ENCODE measurements at places on chromosomes 12 and 14.

- peak; percentile 88 for DNase-seq
Measured at GRCh38 chr12:51814311-51815088, 34.0 kb downstream of the FIGNL2 start.

DNA sequence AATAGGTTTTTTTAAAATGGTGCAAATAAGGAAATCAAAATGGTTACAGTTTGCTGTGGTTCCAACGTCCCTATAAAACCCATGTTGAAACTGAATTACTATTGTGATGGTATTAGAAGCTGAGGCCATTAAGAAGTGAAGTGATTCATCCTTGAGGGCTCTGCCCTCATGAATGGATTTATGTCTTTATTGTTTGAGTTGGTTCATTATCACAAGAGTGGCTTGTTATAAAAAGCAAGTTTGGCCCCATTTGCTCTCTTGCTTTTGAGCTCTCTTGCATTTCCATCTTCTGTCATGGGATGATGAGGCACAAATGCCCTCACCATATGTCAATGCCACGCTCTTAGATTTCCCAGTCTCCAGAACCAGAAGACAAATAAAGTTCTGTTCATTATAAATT is 62.3 kb downstream of the PRKD1 start:
- DNase-seq, result no peak

DNA sequence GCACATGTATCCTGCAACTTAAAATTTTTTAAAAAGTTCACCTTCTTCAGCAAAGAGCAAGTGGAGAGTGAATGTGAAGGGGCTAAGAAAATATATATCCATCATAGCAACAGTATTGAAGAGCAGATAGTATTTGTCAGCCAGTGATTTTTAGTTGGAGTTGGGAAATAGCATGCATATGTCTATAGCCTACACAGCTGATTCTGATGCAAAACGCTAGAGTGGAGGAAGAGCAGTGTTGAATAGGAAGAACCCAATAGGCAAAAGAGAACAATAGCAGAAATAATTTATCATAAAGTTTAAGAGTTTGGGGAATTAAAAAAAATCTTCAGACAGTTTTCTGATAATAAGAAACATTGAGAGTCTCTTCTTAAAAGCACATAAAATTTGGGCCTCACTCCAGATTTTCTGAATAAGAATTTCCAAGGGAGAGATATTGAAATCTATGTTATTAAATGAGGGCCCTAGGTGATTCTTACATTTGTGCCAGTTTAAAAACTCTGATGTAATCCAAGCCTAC is 12.0 kb downstream of the PDE6H start:
- no peak for DNase-seq

- no peak for DNase-seq
Measured at GRCh38 chr12:59895166-59895775, 299.4 kb downstream of the SLC16A7 start.

DNA sequence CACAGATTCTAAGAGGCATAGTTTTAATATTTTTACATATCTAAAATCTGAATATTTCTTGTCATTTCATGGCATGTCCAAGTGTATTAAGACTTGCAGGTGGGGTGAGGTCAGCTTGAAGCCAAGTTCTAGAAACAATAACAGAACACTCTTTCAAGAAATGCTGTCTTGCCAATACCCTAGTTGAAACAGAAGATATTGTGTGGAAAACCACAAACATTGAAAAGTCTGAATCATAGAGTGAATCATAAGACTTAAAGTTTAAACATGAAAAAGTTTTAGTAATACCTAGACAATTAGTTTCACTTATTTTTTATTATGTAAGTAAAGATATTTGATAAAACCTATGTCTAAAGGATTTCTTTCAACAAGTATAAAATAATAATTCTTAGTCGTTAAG is 191.5 kb upstream of the CAND1 start:
- DNase-seq, result no peak

DNA sequence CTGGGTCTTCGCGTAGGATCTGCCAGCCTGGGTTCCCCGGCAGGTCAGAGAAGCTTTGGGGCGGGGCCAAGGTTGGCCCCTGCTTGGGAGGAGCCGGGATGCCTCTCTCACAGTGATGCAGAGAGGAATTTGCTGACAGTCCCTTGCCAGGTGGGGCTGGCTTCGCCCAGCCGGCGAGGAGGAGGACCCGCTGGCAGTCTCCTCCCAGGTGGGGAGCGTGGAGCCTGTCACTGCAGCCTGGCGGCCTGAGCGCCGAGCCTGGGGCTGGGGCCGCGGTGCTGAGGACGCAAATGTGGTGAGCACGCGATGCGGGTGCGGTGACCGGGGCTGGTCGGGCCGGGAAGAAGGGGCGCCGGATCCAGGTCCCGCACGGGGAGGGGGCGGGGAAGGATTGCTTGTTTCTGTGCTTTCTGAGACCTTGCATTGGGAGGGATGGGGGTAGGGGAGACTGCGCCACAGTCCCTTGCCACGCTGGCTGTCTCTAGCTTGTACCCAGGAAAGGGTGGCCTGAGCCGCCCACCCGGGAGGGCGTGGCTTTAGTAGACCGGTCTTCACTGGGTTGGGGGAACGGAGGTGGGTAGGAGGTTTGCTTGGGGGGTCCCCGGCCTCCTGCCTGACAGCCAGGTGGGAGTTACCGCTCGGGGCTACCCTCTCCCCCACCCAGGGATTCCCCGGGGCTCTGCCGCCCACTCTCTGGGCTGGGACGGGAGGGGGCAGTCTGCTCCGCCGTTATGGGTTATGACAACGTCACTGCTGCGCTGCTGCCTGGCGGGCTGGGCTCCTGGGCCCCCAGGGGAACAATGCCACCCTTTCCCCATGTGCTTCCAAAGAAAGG is at the start of gene TMEM63C:
TMEM63C (plus strand) TSS at position 196 of the 835 bp plus-strand sequence. CDS start 37,016 bp downstream, outside the sequence.
- DNase-seq, result peak; percentile 97

- DNase-seq, result no peak
Measured at GRCh38 chr14:104138718-104139459, 502 bp downstream of the KIF26A start.

DNA sequence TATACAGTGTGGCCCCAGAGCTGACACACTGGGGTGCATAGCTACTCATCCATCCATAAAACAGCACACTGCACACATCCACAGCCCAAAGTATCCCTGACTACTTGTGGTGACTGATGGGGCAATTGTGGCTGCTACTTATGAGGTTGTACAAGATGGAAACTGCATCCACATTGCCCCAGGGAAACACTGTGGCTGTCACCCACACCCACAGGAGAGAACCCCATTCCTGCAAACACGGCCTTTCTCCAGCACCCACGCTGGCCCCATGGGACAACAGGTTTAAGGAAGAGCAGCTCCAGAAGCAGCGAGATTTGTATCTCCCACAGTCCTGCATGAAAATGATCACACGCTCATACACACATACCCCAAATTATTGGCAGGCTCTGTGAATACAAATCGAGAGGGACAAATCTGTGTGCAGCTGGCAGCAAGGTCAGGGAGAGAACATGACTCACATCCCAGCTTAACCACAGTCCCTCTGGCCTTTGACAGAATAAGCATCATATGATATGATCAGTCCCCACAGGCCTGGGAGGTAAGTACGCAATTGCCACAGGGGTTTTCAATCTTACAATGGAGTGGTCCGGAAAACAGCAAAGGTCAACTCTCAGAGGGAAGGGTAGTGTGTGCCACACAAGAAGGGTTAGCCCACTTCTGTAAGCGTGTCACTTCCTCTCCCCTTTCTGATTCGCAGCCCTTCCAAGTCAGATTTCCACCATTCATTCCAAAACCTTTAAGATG is 61.9 kb downstream of the ESR2 start:
- peak; percentile 42 for DNase-seq

DNA sequence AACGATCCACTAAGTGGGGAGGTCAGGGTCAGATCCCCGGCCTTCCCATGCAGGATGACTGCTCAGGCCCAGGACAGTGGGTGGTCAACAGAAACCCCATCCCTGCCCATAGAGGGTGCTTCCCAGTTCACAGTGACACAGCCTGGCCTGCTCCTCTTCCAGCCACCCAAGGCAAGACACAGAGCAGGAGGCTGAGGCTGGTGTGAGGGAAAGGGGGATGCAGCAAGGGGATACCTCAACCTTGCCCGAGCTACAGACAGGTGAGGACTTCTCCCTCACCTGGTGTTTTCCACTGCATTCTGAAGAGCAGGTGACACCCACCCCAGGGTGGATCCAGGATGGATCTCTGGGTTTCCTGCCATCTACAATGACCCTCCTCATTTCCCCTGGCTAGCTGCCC is 106.7 kb downstream of the KIF26A start:
- DNase-seq, result no peak

DNA sequence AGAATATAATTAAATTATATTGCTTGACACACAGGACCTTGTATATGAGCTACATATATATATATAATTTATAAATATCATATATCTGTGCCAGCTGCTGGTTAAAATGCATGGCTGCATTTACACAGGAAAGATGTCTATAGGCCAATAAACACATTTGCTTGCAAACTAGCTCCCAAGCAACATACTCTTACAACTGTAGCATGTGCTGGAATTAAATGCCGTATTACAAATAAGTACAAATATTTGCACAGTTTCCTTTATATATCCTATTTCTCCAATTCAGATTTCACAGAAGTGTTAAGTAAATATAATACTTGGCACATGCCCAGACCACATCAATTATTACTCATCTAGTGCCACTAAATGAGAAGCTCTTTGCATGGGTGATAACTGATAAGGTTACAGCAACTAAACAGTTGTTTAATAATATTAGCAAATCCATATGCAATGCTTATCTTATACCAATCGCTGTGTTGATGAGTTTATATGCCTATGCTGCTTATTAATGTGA is 66.7 kb upstream of the E2F7 start:
- no peak for DNase-seq

DNA sequence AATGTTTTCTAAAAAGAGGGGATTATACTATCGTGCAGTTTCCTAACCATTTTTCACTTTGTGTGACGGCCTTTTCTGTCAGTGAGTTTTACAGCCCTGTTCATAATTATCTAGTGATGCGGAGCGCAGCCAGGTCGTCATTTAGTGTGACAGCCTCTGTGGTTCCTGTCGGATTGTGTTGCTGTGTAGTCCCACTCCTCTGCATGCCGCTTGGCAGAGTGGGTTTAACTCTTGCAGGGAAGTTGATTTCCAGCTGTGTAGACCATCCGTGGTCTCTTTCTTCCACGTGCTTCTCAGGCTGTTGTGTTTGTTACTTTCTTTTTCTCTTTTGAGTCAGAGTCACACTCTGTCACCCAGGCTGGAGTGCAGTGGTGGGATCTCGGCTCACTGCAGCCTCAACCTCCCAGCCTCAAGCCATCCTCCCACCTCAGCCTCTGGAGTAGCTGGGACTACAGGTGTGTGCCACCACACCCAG is 8.6 kb downstream of the RAN start:
- no peak for DNase-seq

- DNase-seq, result peak; percentile 40
Measured at GRCh38 chr14:68655021-68655831, 137.6 kb downstream of the ZFP36L1 start.

DNA sequence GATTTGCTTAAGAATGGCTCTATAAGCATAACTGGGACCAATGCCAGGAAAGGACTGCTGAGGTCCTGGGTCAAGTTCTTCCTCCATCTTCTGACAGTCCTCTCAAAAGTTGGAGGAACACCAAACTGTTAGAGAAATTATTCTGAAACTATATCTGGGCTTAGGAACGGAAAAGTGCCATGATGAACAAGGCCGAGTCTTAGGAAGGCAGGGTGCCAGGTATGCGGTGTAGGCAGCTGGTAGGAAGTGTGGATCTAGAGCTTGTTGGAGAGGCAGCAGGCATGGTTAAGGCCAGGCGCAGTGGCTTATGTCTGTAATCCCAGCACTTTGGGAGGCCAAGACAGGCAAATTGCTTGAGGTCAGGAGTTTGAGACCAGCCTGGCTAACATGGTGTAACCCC is 7.7 kb downstream of the GNPTAB start:
- DNase-seq, result no peak

DNA sequence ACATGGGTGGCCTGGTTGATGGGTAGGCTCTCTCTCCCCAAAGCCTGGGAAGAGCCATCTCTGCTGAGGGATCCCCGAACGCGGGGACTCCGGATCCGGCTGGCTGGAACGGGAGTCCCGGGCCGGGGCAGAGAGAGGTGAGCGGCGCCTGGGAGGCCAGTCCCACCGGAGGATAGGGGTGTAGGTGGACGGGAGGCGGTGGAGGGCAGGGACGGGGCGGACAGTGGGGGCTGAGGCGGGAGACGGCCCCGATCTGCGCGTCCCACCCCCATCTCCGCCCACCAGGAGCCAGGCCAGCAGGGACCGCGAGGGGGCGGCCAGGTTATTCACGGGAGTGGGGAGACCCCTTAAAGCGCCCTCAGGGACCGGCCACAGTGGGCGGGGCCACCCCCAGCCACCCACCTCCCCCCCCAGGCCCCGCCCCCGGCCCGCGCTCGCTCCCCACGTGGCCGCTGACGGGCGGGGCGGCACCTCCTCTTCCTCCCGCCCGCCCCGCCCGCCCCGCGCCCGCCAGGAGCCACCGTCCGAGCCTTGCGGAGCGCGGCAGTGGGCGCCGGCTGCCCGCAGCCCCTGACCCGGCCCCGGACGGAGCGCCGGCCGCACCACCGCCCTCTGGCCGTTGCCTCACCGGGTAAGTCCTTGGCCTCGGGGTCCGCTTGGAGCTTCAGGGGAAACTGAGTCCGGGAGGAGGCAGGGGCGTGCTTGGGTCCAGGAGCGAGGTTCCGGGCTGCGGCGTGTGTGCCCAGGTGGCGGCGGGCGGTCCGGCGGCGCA is at the start of gene INF2:
INF2 (plus strand) TSS at position 510 of the 772 bp plus-strand sequence. CDS start 11,748 bp downstream, outside the sequence.
- peak; percentile 75 for DNase-seq

DNA sequence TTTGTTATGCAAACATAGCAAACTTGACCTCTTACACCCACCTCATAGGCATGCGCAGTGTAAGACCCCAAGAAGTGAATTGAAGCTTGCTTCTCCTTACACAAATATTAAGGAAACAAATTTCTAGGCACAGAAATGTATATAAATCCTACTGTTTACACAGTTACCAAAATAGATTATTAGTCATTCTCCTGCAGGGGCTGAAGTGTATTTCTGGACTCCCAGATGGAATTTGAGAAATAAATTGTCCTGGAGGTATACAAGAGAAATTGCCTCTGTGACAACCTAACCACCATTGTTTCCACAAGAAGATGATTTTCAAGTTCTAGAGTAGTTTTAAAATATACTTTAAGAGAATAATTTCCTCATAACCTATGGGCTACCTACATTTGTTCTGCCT is 656.0 kb upstream of the MDGA2 start:
- DNase-seq, result no peak

DNA sequence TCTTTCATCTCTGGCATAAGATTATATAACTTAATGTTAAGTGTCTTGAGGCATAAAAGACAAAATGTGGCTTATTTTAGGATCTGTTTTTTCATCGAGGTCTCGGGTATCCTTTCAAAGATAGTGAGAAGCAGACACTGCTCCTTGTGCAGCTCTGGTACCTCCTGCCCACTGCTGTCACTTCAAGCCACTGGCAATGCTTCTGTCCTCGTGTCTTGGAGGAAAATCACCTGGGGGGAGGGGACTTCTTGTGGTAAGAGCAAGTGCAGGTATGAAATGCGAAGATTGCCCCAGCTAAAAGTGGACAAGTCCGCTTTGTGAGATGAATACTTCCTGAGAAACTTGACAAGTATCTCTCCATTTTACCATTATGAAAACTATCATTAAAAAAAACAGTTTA is 37.8 kb upstream of the DYNC1H1 start:
- DNase-seq, result no peak

- peak; percentile 59 for DNase-seq
Measured at GRCh38 chr14:46581036-46581671, 70.4 kb downstream of the RPL10L start.
